ENCODE measurements at places on chromosomes 5 and 9.

GRCh38 chr5:59764361-59764760 lies 129.2 kb downstream of the PDE4D start:
- DNase-seq, result no peak

DNA sequence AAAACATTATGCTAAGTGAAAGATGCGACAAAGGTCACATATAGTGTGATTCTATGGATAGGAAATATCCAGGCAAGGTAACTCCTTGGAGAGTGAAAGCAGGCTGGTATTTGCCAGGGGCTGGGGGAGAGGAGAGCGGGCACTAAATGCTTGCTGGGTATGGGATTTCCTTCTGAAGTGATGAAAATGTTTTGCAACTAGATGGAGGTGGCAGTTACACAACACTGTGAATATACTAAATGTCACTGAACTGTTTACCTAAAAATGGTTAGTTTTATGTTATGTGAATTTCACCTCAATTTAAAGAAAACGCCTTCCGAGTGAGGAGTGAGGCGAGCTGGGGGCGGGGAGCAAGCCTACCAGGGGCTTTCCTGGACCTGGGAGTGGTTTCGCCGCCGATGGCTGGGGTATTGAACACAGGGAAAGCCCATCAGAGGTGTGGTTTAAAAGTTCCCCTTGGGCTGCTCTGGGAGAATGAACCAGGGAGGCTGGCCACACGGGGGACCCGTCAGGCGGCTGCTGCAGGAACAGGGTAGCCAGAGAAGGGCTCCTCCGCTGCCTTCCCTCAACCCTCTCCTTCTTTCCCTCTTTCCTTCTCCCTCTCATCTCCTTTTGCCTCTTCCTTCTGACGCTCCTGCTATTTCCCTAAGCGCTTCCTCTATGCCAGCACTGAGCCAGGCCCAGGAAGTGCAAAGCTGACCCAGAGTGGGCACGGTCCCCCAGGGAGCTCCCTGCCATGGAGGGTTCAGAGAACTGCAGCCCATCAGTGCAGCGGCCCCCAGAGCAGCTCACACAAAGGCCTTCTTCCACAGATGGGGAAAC lies 4.9 kb downstream of the AKNA start:
- DNase-seq, result no peak

DNA sequence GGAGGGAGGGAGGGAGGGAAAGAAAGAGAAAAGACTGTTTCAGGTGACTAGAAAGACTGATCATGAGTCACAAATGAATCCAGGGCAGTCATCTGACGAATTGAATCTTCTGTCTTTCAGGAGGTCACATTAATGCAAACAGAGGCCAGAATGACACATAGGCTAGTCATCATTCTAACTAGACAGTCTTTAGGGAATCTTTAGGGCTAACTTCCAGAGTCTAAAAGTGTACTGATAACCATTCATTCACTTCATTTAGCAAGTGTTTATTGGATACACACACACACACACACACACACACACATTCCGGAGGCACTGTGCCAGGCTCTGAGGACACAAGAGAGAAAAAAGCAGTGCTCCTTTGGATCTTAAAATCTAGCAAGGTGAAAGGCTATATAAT lies 156.7 kb downstream of the EBF1 start:
- DNase-seq, result no peak

GRCh38 chr9:134858051-134858841 lies 22.4 kb upstream of the FCN2 start:
- DNase-seq, result no peak

GRCh38 chr5:153223376-153223775 lies 267.1 kb upstream of the GRIA1 start:
- no peak for DNase-seq

- no peak for DNase-seq
Measured at GRCh38 chr9:13127131-13127530, 152.4 kb downstream of the MPDZ start.

Data from cerebellar nuclear complex (tissue), 1 donor.